ENCODE measurements at places on chromosomes 6 and 20.
A peak's percentile ranks its signal among the peaks of the same experiment; 100 is the strongest.

GRCh38 chr20:12416281-12416680 lies 498.6 kb downstream of the BTBD3 start:
- DNase-seq: no peak

GRCh38 chr6:21847711-21848480 lies 254.3 kb downstream of the SOX4 start:
- no peak for DNase-seq

DNA sequence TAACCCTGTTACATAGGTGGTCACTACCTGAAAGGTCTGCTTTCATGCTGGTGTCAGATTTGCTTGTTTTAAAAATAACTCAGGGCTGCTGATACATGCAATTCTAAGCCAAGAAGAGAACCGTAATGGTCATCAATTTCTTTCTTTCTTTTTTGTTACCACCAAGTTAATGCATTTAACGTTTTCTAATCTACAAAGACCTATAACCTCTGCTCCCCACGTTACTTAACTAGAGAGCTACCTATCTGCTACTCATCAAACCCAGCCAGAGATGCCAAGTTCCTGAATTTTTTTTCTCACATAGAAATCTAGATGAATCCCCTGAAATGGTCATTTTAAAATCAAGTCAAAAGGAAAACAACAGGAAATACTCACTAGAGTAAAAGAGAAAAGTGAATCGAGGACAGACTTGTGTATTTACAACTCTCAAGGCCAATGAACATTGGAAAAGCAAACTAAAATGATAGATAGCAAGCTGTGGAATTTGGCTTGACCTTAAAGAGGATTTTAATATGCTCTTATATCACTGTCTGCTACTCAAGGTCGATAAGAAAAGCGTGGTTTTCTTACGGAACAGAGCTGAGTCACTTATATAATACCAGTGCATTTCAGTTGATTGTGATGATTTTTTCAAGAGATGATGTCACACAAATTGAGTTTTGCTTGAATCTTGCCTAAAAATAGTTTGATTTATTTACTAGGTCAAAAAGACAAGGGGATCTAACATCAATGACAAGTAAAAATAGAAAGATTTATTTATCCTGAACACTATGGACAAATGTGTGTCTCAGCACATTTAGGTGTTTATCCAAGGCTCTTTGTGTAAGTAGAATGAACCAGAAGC lies 67.9 kb downstream of the SGK1 start:
- no peak for DNase-seq

- no peak for DNase-seq
These were observed 131.1 kb downstream of the JARID2 start for GRCh38 chr6:15376900-15377487.

DNA sequence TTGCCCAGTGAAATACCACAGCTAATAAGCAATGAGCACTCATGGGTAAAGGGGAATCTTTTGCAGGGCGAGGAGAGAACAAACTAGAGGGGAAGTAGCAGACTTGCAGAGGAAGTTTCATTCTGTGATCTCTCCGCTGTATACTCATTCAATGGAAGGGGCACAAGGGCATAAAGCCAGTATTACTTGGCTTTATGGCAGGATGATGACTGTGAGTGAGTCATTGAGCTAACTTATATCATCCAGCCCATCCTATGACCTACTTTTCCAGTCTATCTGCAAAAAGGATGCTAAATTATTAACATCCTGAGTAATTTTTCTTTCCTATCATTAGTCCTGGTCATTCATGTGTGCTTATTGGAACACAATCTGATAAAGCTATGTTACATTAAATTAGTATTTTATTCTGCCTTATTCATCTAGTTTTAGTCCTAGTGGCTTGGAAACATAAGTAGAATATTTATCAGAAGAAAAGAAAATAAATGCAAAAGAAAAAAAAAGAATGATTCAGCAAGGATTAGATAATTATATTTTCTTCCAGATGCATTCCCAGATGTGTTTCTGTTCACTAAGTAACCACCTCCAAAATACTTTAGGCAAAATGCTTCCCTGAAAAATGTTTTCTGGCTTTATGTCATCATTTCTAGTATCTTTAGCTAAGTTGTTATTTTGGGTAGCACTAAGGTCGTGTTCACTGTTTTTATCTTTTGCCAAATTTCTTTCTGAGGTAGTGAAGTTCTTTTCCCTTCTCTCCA lies 471.7 kb downstream of the CDKAL1 start:
- DNase-seq: no peak

DNA sequence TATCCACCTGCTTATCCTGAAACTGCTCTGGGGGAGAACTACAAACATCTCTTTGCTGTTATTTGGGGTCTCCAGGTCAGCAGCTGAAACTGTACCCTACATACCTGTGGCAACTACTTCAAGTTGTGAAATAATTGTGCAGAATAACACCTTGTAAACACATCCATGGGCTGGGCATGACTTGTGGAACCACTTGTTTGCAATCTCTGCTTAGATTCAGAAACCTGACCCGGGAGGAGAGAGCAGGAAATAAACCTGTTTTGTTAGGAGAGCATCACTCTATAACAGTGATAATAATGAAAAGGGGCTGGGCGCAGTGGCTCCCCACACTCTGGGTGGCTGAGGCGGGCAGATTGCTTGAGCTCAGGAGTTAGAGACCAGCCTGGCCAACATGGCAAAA lies 183.1 kb downstream of the NFATC2 start:
- no peak for DNase-seq

GRCh38 chr6:27668442-27669294 lies 195.8 kb upstream of the ZNF184 start:
- peak; percentile 76 for DNase-seq

DNA sequence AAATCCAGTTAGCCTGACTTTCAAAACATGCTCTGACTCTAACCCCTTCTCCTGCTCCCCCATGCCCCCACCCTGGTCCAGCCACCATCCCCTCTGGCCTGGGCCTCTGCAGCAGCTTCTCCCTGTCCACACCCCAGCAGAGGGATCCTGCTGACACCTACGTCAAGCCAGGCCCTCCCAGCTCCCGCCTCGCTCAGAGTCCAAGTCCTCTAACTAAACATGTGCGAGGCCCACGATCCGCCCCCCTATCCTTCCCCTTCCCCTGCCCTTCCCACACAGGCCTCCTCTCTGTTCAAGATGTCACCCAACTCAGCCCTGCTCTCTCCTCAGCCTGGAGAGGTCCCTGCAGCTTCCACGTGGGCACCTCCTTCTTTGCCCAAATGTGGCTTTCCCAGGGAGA lies 33.7 kb downstream of the NFATC2 start:
- no peak for DNase-seq

DNA sequence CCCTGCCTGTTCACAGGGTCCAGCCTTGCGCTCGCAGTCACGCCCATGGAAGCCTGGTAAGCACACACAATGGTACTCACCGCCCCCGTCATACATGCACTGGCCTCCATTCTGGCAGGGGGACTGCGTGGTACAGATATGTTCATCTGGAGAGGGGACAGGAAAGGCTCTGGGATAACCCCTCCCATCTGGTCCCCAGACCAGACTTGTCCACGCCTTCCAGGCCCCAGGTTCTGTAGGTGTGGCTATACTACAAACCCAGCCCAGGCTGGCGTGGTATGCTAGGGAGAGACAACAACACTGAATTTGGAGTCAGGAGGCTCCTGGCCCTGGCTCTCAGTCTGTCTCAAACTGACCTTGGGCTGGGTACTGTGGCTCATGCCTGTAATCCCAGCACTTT lies 3.4 kb downstream of the DLK2 start:
- DNase-seq: no peak

DNA sequence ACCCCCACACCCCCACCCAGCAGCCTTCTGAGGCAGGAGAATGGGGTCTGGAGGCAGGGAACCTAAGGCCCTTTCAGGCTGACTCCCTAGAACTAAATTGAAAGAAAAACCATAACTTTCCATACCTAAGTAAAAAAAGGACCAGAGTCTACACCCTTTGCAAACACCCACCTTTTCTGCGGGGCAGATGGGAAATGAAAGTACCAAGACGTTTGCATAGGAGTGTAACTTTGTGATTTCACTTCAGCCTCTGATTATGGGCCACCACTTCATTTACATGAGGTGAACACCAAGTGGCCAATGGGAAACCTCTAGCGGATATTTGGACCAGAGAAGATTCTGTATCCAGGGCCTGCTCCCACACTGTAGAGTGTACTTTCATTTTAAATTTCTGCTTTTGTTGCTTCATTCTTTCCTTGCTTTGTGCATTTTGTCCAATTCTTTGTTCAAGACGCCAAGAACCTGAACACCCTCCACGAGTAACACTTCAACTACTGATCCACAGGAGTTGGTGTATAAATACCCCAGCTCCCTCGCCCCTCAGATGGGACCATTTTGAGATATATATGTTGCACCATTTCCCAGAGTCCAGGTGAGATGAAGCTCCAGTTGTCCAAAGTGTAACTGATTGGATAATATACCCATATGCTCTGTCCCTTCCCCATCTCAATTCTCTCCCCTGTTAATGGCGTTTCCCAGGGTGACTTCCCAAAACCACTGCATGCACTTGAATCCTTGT lies 18.9 kb upstream of the SRSF6 start:
- no peak for DNase-seq

GRCh38 chr20:41360831-41361756 lies 5.5 kb downstream of the EMILIN3 start:
- no peak for DNase-seq

- no peak for DNase-seq
These were observed 21.3 kb downstream of the TAF11 start for GRCh38 chr6:34866509-34866908.

DNA sequence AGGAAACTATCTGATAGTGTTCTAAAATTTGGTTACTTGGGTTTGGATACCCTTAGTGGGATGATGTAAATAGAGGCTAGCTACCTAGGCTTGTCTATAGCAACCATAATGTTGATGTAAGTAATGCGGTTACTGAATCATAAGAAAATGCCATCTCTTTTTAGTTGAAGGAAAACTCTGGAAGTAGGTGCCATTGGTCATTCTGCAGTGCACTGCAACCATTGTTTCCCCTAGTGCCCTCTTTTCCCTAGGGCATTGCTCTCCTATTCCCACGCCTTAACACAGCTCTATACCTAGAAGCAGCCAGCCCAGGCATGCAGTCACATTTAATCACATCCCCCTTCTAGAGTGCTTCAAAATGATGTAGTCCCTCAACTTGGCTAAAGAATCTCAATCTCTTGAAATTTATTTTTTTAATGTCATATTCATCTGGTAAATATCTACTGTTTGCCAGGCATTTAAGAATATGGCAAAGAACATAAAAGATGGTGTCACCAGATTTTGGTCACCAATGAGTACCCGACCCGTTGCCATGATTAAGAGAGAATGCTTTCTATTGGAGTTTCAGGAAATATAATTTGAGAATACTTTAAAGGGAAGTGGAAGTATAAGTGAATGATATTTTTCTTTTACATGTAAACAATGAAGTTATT lies 10.4 kb downstream of the LOC128125822 start:
- no peak for DNase-seq

DNA sequence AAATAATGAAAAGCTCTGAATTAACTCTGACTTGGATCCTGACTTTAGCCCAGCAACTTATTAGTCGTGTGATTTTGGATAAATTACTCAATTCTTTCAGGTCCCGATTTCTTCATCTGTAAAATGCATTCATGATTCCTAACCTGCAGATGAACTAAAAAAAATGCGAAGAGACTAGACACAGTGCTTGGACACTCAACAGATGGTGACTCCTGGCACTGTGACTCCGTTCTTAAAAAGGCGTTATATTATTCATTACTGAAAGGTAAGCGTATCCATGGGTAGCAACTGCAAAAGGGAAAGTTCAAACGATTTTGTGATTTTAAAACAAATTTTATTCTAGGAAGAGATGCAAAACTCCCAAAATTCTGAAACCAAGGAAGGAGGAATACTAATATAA lies 226.3 kb downstream of the KIF16B start:
- DNase-seq: no peak

DNA sequence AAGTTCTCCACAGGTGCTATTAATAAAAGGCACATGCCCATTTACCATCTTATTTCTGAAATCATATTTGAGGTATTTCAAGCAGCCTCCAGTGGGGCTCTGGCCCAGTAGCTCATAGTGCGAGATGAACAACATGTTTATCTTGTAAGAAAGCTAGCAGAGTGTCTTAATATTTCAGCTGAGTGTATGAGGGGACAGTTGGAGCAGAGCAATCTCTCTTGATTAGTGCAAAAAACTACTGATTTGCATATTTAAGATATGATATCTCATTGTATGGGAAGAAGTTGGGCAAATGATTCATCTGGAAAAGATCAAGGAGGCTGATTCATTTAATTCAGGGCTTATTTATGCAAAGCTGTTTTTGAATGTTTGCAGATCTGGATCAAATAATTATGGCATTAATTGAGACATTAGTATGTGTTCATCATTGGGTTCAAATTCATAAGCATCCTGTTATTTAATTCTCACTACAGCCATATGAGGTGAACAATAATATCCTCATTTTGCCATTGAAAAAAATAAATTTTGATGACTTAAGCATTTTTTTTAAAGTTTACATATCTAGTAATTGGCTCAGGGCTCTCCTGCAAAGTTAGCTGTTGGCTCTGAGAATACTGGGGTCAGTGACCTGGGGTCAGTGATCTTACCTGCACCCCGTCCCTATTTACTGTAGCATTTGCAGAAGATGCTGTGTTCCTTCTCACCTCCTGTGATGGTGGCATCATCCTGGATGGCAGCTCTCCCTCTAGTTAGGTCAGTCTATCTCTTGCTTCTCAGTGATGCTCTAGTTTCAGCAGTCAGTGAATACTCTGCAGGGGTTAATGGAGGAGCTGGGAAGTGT lies 24.1 kb upstream of the GCLC start:
- DNase-seq: no peak

GRCh38 chr6:139588076-139588639 lies 213.7 kb upstream of the CITED2 start:
- DNase-seq: no peak

- no peak for DNase-seq
These were observed 53.5 kb downstream of the BCAS4 start for GRCh38 chr20:50848341-50848808.

- peak; percentile 88 for DNase-seq
These were observed at the start of the genes CPNE1 and RBM12 for GRCh38 chr20:35664466-35665206. TSS of gene CPNE1 (minus strand) at chr20:35664900. CDS start at chr20:35632923, 31,977 bp downstream. TSS of gene RBM12 (minus strand) at chr20:35664900. CDS start at chr20:35655322, 9,578 bp downstream.

- no peak for DNase-seq
These were observed 124.2 kb downstream of the CEBPB start for GRCh38 chr20:50314678-50315335.

DNA sequence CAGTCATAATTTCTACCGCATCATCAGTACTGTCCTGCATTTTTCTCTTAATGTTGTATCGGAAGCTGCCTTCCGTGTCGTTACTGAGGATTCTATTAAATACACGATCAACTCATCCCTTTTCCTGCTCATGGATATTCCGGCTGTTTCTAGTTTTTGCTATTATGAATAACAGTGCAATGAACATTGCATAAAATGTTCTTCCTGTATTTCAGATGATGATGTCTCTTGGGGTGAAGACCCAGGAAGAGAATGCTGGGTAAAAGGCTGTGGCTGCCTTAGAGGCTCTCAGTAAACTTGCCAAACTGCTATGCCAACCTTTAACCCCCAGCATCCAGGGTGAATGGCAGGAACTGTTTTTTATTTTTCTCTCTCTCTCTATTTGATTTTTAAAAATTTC lies 24.1 kb upstream of the EPB41L1 start:
- no peak for DNase-seq

GRCh38 chr6:80382811-80383210 lies 276.3 kb downstream of the BCKDHB start:
- no peak for DNase-seq
